ENCODE measurements at places on chromosomes 6 and 20.

DNA sequence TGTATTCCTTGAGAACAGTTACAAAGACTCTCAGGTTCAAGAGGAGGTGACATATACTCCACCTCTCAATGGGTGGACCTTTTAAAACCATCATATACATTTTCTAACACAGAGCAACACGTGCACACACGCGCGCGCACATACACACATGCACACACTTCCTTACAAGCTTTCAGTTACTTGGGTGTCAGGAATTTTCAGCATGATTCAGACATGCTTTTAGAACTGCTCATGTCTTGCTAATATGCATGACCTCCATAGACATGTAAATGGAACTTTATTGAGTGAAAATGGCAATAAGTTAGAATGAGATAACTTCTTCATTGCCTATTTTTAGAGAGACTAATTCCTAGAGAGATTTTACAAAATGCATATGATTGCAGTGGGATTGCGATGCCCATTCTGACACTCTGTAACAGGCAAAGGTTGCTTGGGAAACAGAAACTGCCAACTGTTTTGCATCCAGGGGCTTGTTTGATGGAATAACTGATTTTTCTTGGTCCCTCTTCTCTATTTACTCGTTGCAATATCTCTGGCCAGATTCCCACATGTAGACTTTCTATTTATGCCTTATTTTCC is 531.4 kb upstream of the RNF217 start:
- DNase-seq = no peak

DNA sequence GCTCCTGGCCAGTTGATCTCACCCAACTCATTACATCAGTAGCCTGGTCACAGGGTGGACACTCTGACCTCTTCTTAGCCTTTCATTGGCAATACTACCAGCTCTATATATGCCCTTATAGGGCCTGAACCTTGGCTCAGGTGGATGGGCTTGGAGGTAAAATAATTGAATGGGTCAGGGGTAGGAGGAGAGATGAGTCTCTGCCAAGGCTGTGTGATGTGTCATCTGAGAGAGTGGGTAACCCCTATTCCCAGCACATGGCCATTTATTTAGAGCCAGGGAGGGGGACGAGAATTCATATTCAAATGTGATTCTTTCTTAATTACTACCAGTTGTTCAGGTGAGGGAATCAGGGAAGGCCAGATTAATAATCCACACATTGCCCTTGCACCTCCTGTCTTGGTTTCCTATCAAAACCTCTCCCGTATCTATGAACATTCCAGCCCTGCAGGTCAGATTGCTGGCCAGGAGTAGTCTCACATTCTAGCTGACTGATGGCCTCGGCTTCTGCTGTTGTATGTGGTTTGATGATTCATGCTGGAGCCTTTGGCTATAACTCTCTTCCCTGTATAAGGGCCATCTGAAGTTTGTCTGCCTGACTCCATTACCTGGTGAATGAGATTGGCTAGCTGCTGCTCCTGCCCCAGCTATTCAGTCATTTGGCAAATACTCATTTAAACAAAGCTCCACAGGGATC is 13.4 kb downstream of the C20orf173 start:
- no peak for DNase-seq

GRCh38 chr6:5946181-5946580 is 60.5 kb downstream of the NRN1 start:
- no peak for DNase-seq

GRCh38 chr6:47234266-47234933 is 75.3 kb downstream of the TNFRSF21 start:
- no peak for DNase-seq

DNA sequence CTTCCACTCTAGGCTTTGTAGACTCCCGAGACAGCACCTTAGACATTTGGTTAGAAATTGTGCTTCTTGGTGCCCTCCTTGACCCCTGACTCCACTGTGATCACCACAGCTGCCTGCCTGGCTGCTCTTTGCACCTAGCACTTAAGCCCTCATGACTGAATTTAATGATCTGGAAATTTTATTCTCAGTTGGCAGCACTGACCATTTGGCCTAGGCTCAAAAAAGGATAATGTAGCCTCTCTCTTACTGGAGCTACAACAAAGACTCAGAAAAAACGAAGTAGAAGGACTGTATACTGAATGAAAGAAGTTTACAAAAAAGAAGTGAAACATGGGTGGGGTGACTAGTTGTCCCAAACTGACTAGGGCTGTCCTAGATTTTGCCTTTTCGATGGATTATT is 11.3 kb upstream of the ABRACL start:
- no peak for DNase-seq

DNA sequence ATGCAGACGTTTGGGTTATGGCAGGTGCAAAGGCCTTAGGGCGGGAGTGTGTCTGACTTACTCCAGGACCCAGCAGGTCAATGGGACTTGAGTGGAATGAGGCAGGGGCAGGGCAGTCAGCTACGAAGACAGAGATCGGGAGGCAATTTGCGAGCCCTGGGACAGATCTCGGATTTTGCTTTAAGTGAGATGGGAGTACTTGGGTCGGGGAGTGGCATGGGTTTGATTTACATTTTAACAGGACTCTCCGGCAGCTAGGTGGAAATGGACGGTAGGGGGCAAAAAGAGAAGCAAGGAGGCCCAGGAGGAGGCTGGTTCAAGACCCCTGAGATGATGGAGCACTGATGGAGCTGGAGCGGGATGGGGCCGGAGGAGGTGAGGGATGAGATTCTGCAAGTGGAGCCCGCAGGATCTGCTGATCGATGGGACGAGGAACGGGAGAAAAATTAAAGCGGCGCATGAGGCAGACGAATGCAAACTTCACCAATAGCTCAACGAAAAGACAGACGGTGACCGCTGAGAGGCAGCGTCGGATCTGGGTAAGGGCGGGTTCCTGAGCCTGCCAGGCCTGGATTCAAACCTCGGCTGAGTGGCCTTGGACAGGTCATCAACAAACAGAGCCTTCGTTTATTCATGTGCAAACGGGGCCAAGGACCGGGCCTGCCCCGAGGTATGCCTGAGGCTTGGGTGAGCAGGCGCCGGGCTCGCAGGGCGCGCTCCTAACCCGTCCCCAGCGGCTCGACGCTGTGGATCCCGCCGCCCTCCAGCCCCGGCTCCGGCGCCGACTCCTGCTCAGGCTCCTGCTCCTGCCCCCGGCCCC is 756 bp upstream of the RBCK1 start:
- DNase-seq = no peak

DNA sequence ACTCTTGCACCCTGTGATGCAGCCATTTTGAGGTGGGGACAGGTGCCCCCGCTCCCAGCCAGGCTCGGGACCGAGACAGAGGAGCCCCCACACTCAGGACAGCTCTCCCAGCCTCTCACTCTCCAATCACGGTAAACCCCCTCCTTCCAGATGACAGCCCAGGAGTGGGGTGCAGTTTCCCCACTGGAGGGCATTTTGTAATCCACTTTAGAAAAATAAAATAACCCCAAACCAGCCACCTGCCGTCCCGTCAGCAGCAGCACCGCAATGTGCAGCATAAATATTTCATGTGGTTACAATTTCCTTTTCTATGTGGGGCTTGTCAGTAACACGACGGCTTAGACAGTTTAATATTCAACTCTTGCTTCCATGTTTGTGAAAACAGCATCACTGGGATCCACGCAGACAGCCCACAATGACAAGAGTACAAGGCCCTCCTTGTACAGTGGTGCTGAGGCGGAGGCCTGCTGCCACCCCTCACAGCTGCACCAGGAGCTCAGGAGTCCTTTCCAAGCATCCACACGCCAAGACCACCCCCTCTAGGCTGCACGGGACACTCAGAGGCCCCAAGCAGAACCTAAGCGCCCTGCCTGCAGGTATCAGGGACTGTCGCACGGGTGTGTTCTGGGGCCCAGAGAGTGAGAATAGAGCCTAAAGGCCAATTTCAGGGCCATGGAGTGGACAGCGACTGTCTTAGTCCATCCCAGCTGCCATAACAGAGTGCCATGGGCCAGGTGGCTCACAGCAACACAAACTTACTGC is 116.7 kb downstream of the JPH2 start:
- no peak for DNase-seq

DNA sequence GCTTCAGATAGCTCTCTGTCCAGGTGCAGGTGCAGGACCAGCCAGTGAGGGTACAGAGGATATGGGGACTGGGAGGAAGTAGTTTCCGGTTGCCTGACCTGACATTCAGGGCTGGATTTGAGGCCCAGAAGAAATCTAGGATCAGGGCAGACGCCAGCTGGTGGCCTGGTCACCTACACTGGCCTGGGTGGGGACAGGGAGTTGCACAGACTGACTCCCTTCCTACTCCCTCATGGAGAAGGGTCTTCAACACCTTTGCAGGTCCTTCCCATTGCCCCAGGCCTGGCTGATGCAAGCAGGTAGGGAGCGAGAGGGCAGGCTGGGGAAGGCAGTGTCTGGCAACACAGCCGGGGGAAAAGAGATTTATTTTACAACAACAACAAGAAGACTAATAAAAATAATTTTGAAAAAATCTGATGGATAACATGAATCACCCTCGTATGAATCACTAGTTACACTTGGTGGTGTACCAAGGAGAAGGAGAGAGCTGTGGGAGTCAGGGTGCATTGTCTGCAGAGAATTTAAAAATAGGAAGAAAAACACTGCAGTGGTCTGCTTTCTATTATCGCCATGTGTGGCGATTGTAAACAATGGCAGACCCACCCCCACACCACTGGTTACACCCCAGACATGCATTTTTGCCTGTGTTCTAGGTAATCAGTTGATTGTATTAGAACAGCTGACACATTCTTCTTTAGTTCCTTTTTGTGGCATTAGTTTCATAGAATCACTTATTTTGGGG is 62.3 kb upstream of the SNX9 start:
- no peak for DNase-seq

GRCh38 chr20:23745247-23745646 is 5.5 kb downstream of the CST1 start:
- no peak for DNase-seq

GRCh38 chr6:34154668-34155447 is 9.0 kb upstream of the GRM4 start:
- DNase-seq = no peak

GRCh38 chr6:132235596-132236280 is 165.5 kb downstream of the MOXD1 start:
- DNase-seq = no peak

GRCh38 chr6:96704713-96705112 is 132.6 kb downstream of the GPR63 start:
- no peak for DNase-seq

DNA sequence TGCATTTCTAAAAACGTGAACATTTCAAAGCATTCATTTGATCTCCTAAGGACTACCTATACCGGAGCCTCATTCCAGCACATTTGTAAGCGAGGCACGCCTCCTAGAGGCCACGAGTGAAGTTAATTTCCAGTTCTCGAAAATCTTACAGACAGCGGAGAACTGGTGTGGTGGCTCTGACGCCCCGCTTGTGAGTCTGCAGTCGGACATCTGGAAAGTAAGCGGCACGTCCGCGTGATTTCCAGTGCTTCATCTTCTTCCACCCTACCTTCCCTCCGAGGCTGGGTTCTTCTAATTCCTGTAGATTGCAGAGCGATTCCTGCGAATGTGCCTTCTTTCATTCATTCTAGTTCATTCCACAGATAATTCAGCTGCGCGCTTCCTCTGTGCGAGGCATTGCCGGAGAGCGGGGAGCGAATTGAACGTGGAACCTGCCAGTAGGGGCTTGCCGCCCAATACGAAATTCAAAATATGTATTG is 810 bp upstream of the PRIM2 start:
- peak; percentile 60 for DNase-seq

DNA sequence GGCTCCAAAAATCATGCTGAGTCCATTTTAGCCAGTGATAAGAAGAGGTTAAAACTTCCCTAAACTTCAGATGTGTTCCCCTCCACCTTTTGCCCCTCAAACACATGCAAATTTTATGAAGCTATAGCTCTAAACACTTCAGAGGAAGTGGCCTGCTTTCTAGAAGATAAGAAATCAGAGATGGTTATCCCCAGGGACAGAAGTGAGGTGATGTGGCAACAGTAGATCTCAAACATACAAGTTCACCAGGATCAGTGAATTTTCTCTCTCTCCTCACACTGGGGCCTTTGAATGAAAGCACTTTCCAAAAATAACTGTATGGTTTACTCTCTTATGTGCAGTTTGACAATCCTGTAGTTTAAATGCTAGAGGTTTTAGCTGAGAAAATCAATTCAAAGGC is 332.0 kb downstream of the BTBD9 start:
- DNase-seq = no peak

GRCh38 chr6:144292372-144292771 is 7.2 kb downstream of the UTRN start:
- no peak for DNase-seq

DNA sequence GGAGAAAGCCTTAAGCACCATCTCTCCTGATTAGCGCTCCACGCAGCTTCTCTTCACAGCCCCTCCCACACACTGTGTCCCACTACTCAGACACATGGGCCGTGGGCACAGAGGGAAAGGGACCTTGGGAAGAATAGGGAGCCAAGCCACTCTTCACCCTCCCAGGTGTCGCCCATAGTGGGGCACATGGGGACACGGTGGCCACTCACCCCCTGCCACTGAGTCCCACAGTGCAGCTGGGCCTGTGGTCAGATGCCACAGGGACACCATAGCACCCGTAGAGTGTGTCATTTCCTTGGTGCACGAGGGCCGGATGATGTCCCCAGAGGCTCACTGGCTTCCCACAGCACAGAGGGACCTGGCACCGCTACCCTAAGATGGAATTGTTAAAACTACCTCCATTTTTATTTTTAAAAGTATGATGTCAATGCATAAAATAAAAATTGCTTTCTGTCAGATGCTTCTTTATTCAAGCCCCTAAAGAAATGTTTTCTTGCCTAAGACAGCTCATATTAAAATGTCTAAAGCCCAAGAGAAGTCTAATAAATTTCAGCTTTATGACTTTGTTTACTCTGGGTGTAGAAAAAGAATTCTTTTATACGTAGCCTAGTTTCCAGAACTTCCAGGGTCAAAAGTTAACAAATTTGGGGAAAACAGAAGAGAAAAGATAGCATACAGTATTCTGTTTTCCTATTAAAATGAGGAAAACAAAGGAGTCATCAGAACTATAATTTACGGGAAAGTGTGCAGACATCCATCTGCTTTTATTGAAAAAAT is 191.0 kb upstream of the SNX9 start:
- DNase-seq = no peak

DNA sequence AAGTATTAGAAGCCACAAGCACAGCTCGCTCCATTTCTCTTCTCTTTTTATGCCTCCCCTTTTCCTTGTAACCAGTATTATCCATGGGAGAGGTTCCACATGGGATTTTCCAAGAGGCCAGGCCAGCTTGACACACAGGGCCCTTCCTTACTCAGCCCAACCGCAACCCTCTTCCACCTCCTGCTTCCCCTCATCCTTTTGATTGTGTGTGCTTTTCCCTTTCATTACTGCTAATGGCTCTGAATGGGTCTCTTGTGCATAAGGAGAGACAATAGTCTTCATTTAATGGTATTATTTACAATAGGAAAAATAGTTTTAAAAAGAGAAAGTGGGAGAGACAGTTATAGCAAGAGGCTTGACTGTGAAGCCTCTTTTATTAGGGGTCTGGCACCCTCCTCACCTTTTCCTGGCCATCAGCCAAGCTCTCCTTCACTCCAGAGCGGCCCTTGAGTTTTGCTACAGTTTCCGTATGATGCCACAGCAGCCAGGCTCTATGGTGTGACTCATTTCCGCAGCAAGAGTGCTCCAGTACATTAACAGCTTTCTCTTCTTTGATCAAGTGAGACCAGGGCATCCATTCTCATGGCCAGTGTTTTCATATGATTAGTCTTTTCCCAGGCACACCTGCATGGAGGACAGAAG is 579.5 kb downstream of the TFAP2B start:
- DNase-seq = peak; percentile 86

Measured in NCI-H1436 treated with DMSO at 0.1 percent for 48 hours (cell line).